ENCODE measurements at places on chromosomes 5 and 9.

DNA sequence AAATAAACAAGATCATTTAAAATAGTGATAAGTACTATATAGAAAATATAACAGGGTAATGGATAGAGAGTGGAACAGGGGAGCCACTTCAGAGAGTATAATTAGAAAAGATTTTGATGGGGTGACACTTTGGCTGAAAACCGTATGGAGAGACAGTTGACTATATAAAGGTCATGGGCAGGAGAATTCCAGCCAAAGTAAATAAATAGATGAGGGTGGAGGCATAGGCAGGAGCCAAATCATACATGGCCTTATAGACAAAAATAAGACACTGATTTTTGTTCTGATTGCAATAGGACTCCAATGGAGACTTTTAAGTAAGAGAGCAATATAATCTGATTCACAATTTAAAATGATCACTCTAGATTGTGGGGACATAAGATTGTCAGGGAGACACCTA lies 37.5 kb upstream of the NUDT12 start:
- DNase-seq: no peak

- no peak for DNase-seq
These were observed 74.9 kb downstream of the LMX1B start for GRCh38 chr9:126688617-126689016.

- no peak for DNase-seq
These were observed 56.0 kb upstream of the FAM174A start for GRCh38 chr5:100479079-100479688.

DNA sequence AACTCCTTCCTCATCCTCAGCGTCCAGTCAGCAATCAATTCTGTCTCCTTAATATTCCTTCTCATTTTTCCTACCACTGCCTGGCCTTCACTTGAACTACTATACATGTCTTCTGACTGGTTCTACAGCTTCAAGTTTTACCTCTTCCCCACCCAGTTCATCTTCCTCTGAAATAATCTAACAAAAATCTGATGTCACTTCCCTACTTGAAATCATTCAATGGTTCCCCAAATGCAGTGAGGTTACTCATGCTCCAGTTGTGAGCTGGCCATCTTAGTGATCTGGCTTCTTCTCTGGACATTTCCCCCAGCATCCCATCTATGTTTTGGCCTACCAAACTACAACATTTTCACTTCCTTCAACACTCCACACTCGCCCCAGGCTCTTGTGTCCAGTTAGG lies 14.9 kb upstream of the TMEM267 start:
- DNase-seq: no peak

- no peak for DNase-seq
These were observed 78.0 kb upstream of the FBXL7 start for GRCh38 chr5:15421921-15422412.

GRCh38 chr9:85212887-85213286 lies 528.9 kb downstream of the AGTPBP1 start:
- DNase-seq: no peak

DNA sequence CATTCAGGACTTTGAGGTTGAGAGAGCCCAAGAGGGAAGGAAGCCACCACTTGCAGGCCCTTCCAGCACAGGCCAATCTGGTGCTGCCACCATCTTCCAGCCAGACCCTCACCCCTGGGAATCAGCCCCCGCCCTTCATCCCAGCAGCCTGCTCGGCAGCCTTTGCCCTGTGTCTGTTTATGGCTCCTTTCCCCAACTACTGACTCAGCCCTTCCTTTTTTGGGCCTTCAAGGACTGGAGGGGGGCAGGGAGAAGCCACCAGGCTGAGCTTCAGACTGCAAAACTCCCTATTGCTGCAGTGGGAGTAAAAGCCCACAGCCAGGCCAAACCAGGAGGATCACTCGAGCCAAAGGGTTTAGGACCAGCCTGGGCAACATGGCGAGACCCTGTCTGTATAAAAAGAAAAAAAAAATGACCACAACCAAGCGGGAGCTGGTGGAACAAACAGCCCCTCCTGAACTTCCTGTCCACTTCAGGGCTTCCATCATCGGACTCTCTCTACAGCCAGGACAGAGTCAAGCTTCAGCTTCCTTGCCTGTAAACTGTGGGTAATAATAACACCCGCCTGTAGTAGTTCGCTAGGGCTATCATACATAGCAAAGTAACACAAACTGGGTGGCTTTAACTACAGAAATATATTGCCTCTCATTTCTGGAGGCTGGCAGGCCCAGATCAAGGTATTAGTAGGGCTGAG lies 85.9 kb upstream of the IL17B start:
- DNase-seq: no peak

DNA sequence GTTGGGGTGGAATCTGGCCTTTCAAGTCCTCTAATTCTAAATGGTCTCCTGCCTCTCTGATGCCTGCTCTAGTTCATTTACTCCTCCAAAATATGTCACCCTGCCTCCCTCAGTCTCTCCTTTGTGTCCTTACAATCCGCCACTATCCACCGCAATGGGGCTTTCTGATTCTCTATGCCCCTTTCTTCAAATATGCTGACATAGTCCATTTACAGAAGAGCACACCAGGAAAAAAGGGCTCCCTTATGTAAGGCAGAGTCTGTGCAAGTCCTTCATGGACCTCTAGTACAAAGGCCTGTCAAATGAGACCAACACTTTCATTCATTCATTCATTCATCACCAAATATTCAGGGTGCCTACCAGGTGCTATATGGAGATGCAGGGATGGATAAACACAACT lies 2.0 kb upstream of the ASTN2 start:
- DNase-seq: no peak

- no peak for DNase-seq
These were observed 31.6 kb upstream of the ZDHHC11B start for GRCh38 chr5:816176-816575.

- DNase-seq: no peak
These were observed 127.6 kb downstream of the DROSHA start for GRCh38 chr5:31404325-31404724.

DNA sequence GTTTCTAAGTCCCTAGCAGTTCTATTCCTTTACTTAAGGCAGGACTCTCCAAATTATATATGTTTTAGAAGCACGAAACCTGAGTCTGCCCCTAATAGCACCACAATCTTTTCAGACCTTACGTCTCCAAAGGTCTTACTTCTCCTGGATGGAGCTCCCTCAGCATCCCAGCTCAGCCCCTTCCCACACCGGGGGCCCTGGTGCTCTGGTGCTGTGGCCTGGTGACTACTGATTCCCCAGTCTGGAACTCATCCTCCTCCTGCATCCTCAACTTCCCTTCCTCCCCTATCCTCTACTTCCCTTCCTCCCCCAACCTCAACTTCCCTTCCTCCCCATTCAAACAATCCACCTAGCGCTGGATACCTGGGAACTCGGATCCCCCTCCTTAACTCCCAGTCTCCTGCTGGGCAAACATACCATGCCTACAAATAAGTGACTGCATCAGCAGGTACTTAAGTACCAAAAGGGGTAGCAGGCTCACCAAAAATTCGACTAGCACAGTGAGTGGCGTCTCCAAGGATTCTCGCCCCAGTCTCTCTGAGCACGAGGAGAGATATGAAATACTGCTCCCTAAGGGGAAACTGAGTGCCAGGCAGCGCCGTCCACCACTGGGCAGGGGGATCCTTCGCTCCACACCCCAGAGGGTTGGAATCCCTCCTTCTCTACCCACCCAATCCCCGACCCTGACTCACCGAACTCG lies 831 bp downstream of the IGFBPL1 start:
- no peak for DNase-seq

DNA sequence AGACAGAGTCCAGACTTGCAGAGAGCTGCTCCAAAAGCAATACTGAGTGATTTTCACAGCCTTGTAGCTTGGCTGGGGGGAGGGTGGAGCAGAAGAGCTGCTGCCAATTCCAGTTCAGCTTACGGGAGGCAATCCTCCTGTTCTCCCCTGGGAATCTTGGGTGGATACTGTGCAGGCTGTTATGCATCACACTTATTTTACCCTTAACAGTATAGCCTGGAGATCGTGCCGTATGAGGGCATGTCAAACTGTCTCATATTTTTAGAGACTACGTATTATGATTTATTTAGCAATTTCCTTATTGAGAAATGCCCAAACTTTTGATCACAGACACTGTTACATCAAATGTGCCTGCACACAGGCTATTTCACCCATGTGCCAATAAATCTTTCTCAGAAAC lies 85.2 kb downstream of the BASP1 start:
- DNase-seq: no peak

DNA sequence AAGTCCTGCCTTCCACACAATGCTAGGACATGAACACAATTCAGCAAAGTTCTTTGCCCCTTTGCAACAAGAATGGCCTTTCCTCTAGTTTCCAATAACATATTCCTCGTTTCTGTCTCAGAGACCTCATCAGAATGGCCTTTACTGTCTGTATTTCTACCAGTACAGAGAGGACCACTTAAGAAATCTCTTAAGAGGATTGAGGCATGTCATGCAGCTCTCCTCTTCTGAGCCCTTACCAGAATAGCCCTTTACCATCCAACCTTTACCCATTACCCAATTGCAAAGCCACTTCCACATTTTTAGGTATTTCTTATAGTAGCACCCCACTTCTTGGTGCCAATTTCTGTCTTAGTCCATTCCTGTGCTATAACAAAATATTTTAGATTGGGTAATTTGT lies 20.3 kb downstream of the TNPO1 start:
- DNase-seq: no peak

GRCh38 chr5:173108914-173109313 lies 35.4 kb upstream of the BNIP1 start:
- DNase-seq: no peak

- DNase-seq: no peak
These were observed 3.7 kb downstream of the DTWD2 start for GRCh38 chr5:118984602-118985001.

GRCh38 chr5:92429646-92430045 lies 1046.5 kb upstream of the ARRDC3 start:
- DNase-seq: no peak

DNA sequence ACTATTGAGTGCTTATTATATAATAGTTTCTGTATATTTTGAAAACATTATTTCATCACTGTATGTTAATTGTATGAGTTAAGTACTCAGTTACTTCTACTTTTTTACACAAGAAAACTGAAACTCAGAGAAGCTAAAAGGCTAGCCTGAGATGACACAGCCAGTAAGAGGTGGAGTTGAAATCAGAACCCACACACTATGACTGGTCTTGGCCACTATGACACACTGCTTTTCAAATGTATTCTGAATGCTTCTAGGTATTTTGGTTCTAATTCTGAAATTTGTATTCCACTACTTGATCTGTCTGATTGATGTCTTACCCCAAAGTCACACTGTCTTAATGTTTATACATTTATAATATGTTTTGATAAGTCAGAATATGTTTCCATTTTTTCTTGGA lies 181.8 kb downstream of the ZDHHC21 start:
- no peak for DNase-seq

GRCh38 chr5:8188874-8189565 lies 320.1 kb downstream of the MTRR start:
- no peak for DNase-seq

DNA sequence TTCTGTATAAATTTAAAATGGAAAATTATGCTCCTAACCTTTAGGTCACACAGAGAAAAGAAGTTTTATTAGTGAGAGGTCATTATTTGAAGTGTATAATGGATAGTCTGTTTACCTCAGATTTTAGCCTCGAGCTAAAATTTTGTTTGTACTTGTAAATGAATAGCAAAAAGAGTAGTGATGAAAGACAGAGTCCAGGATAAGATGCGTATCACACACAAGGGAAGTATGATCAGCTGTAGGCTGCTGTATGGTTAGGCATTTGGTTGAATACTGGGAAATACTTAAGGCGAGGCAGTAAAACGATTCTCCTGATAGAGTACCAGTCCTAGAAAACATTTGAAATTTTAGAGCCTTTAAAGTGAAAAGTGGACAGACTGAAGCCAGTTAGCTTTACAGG lies 92.7 kb downstream of the FBXL7 start:
- no peak for DNase-seq

DNA sequence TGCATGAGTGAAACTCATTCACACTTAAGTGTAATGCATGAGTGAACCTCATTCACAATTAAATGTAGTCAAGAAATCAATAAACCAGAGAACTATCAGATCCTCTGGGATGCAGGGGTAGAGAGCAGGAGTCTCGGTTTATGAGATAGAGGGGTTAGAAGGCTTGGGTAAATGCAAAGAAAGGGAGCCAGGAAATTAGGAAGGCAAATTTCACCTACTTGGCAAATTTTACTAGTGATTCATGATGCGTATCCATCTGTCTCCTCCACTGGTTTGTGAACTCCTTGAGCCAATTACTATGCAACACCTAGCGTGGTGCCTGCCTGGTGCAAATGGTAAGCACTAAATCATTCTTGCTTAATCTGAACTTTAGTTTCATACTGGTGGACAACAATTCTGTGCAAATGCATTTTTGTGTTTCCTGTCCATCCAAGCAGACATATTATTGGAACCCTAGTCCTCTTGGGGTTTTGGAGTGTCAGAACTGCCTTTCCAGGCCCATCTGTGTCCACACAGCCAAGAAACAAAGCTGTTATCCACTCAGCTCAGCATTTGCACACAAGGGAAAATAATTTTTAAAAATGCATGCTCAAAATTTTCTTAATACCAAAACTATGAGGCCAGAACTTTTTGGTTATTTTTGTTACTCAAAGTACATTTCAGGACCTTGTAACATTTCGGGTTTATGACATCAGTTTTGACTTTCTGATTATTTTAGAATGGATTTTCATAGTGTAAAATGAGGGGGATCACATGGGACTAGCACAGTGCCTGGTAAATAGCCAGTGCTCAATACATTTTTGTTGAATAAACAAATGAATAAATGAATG lies 5.2 kb downstream of the HAPLN1 start:
- no peak for DNase-seq

- no peak for DNase-seq
These were observed 42.0 kb downstream of the TRPM3 start for GRCh38 chr9:71079451-71079850.

GRCh38 chr5:149406203-149406978 lies 27.3 kb upstream of the IL17B start:
- DNase-seq: peak; percentile 88

- no peak for DNase-seq
These were observed 73.5 kb downstream of the SLF1 start for GRCh38 chr5:94691949-94692348.

DNA sequence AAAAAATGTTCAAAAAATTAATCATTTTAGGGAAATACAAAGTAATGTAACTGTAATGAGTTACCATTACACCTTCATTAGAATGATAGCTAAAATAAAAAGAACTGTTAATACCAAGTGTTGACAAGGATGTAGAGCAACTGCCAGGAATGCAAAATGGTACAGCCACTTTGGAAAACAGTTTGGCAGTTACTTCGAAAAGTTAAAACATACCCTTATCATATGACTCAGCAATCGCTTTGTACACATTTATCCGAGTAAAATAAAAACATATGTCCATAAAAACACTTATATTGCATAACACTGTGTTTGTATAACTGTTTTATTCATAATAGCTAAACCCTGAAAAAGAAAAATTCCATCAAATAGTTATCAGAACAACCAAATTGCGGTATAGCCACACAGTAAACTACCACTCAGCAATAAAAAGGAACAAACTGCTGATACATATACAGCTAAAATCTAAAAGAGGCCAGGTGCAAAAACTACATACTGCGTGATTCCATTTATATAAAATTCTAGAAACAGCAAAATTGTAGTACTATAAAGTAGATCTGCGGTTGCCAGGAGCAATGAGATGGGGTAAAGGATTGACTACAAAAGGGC lies 61.7 kb downstream of the RFX3 start:
- DNase-seq: no peak
